ENCODE measurements at places on chromosomes 2 and 18. TPM values are rescaled to one million over a fixed set of nuclear protein-coding genes. Genes with fewer than 3 reads are reported as not detected.

The AFF3 gene
- total RNA-seq, result 0.37 TPM

DNA sequence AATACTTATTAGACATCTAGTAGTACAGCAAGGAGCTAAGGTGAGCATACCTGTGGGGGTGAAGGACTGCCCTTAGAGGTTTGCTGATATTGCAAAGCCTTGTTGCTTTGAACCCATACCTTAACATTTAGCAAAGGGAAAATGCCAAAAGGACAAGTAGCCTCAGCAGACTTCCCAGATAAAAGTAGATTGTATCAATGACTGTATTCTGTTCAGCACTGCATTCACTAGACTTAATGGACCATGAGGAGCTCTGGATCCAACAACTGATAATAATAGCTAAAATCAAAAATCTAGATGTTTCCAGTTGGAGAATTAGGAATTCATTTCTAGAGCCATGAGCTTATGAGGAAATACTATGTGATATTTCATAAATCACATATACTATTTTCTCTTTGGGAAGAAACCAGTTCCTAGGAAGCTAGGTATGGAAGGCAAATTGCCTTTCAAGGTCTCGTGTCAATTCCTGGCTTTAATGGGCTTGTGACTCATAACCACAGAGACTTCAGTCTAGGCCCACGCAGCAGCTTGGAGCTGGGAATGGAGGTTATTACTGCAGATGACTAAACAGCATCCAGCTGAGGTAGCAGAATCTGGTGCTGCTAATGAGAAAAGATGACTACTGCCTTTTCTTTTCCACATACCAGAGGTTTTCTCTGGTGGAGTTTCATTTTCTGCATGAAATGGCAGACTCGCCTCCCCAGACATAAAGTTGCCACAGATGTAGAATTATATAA is 191.2 kb upstream of the NABP1 start:
- DNase-seq, result peak; percentile 96

The DYNC2LI1 gene
- total RNA-seq, result 21.5 TPM

The MLPH gene
- total RNA-seq, result 9.9 TPM

DNA sequence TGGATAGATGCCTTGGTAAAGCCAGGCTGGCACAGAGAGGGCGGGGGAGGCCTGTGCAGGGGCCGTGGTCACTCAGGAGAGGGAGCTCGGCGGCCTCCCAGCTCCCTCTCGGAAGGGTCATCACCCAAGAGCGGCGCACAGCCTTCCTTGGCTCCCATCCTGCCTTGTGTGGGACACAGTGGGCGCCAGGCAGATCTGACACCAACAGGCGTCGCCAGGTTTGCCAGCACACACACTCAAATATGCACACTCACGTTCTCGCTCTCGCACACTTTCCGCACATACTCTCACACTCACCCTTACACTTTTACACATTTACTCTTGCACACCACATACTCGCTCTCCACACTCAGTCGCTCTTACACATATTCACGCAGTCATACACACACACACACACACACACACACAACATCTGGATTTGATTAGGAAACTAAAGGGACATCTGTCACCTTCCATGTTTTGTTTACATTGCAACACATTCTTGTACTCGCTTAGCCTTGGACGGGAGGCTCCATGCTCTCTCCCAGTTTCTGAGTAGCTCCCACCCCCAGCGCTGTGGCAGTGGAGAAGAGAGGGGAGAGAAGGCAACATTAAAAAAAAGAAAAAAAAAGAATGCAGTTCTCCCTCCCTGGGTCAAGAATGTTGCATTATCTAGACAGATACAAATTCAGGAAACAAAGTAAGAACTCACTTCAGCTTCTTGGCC is 10.5 kb downstream of the CHMP1B start:
- DNase-seq, result peak; percentile 41

Measured in H4 (cell line).